ENCODE measurements at places on chromosomes 1 and 21.

GRCh38 chr1:47617381-47618221 is 179.8 kb downstream of the FOXD2 start:
- DNase-seq = no peak

DNA sequence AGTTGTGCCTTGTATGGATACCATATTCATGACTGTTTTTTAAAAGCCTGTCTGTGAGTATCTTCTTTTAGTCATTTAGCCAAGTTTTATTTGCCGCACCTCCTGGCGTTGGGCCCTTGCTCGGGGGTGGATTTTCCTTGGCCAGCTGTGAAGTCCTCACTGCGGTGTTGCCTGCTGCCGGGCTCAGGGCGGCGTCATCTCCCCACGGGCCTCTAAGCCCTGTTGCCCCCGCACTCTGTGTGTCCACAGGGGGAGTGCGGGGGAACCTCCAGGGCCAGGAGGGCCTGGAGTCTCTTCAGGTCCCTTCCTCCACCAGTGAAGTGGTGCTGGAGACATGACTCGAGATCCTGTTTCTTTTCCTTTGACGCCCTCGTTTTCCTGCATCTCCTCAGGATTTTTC is 65.8 kb upstream of the DIP2A start:
- no peak for DNase-seq

GRCh38 chr1:172770071-172770470 is 111.2 kb downstream of the FASLG start:
- no peak for DNase-seq

DNA sequence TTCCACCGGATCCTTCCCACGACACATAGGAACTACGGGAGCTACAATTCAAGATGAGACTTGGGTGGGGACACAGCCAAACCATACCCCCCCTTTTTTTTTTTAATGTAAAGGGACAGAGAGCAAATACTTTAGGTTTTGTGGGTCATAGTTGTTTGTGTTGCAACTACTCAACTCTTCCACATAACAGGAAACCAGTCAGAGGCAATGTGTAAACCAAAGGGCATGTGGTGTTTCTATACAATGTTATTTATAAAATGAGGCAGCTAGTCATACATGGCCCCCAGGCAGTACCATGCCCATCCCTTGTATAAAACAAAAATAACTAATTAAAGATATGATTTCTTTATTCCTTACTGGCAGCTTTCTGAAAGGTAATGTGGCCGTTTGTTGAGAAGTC is 845.4 kb upstream of the ADAMTS5 start:
- DNase-seq = no peak

GRCh38 chr21:27673581-27673980 is 706.7 kb upstream of the ADAMTS5 start:
- DNase-seq = no peak

- no peak for DNase-seq
These were observed 279.3 kb upstream of the VAMP3 start for GRCh38 chr1:7491818-7492173.

DNA sequence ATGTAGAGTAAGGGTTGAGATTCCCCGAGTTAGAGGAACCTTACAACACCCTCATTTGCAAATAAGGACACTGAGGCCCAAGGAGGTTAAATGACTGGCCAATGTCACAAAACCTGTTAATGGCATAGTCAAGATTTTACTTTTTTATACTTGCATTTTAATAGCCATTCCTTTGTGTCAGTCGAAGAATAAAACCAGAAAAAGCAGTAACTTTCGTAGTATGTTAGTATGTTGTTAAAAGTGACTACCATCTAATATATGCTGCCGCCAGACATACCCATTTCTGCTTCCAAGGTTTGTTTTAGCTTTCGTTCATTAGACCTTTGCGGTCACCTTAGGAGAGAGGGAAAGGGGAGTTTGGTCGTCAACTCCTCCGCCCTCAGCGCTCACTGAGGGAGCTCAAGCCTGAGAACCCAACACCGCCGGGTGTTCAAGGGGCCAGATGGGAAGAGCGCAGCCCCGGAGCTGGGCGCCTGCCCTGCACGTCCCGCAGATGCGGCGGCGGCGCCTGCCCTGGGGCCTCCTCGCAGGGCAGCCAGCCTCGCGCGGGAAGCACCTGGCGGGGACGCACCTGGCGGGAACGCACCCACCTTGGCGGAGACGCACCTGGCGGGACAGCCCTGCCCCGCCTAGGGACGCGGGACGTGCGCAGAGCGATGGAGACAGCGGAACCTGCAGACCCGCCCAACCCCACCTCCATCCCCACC is 466 bp downstream of the VPS26C start:
- DNase-seq = no peak

DNA sequence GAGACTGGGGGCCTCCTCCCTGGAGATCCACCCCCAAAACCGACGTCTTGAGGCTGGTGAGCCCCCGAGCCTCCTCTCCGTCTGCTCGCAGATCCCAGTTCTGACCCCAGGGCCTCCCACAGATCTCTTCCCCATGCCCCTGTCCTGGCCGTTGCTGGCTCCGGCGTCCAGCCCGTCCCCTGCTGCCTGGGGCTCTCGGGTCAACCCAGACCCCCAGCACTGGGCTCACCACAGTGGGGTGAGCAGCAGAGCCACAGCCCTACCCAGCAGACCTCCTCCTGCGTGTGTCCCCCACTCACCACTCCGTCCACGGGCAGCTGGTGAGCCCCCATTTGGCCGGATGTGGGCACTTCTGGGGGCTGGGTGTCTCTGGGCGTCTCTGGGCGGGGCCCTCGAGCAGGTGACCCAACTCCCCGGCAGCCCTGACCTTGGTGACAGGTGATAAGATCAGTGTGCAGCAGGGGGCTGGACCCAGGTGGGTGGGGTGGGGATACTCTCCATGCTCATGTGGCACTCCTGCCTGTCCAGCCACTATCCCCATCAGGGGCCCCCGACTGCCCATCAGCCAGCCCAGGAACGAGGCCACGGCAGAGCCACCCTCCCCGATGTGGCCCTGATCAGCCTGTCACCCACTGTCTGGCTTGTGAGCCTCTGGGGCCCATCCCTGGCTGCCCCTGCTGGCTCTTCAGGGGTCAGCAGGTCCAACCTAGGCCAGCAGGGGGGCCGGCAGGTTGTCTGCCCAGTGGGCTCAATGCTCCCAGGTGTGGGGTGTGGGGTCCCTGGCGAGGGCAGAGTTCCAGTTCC is 709 bp downstream of the TNFRSF14 start:
- DNase-seq = no peak

DNA sequence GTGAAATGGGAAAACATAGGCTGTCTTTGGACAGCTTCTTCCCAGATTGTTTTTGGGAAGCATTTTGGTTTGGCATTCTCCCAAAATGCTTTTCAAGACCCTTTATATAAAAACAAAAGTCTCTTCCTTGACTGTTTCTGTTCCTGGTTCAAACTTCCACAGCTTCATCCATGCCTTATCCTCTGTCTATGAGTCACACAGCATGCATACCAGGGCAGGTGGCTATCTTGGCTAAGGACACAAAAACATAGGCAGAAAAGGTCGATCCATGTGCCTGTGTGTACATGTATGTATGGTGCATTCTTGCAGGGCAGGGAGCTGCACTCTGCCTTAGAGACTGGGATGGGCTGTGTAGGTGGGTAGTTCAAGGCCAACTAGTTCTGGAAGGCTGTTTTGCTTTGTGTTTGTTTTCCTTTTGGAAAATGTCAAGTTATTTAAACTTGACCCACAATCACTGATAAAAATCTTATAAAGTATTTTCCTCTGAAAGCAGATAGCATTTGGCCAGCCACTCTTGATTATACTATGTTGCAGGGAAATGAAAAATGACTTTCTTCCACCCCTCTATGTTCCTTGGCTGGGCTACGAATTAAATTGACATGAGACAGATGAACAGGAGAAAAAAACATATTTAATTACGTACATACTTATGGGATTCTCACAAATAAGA is 437.0 kb downstream of the SIPA1L2 start:
- no peak for DNase-seq
